ENCODE measurements at places on chromosomes 1 and 21.

GRCh38 chr1:81706650-81707435 is 93.9 kb upstream of the ADGRL2 start:
- DNase-seq, result no peak

- DNase-seq, result no peak
These were observed 21.2 kb upstream of the BCAR3 start for GRCh38 chr1:93702828-93703183.

DNA sequence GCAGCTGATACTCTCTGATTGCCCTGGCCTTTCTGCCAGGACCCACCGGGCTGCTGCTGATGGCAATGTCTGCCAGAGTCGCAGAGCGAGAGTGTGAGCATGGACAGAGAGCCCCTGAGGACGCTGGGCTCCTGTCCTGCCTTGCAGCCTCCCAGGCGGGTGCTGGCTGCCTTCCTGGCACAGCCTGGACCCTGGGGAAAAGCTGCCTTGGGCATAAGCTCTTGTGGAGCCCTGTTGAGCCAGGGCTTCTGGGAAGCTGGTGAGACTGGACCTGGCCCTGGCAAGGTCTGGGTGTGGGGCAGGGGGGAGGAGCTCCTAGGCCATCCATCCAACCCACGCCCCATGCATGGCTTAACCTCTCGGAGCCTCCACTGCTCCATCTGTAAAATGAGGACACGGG is 105.8 kb upstream of the WNT4 start:
- DNase-seq, result no peak

DNA sequence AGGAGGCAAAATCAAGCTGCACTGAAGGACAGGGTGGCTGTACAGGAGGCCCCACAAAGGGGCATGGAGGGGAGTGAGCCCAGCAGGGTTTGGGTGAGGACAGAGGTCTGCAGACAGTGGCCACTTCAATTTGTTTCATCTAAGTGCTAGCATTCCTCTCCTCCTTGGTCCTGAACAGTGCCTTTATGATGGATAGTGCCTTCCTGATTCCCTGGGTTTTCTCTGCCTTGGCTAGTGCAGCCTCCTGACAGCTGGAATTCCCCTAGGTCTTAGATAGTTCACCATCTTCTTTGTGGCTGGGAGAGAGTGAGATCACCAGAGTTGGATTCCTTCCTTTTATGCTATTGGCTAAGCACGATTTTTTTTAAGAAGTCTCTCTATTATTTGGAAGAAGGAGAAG is 3.8 kb upstream of the HPCAL4 start:
- no peak for DNase-seq

DNA sequence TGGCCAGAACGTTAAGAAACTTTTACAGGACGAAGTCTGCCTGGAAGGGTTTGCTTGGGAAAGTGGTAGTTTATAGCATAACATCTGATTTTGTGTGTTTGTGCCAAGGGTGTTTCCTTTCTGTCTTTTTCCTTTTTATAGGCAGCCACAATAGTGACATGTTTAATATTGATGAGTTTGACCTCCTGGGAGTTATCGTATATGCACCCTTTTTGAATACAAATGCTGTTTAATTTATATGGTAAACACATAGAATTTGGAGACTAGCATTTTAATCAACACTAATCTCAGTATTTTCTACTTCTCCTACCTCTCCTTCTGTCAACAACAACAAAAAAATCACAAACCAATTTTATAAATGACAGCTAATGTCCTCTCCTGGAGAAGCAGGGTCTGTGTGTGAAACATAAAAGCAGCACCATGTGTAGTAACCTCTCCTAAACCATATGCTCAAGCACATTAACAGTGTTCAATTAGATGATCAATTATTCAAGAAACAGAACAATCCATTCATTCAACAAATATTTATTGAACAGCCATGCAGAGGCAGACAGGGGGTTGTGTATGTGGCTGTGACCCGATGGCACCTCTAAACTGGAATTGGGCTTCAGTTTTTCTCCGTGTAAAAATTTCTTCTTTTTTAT is 604 bp upstream of the FMN2 start:
- no peak for DNase-seq

DNA sequence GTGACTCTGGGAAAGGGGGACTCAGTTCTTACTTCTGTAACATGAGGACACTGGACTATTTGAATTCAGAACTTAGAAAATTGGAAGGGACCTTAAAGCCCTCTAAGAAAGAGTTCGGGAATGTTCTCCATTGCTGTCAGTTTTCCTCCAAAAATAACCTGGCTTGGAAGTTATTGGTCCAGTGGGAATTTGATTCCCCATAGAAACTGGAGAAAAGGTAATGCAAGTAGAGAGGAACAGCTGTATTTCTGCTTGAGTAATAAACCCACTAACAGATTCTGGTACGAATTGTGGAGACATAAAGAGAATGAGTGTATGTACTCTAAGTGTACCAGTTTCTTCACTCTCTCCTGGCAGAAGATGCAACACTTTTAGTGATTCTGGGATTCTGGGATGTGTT is 1.8 kb downstream of the ZBED6 start:
- DNase-seq, result no peak

- DNase-seq, result no peak
These were observed 83.9 kb downstream of the FASLG start for GRCh38 chr1:172742599-172743500.

- no peak for DNase-seq
These were observed 15.6 kb downstream of the PRKAB2 start for GRCh38 chr1:147156642-147157041.

GRCh38 chr1:159580340-159580739 is 7.3 kb upstream of the APCS start:
- DNase-seq, result no peak

- DNase-seq, result no peak
These were observed 130.5 kb downstream of the TOMM20 start for GRCh38 chr1:234997896-234998741.

All from activated CD8-positive, alpha-beta memory T cell treated with anti-CD3 and anti-CD28 coated beads for 4 hours (primary cell).